ENCODE measurements at places on chromosomes 13 and 19.
A peak's percentile ranks its signal among the peaks of the same experiment; 100 is the strongest.

- DNase-seq, result peak; percentile 24
These were observed 14.8 kb downstream of the DHX34 start for GRCh38 chr19:47363758-47364531.

DNA sequence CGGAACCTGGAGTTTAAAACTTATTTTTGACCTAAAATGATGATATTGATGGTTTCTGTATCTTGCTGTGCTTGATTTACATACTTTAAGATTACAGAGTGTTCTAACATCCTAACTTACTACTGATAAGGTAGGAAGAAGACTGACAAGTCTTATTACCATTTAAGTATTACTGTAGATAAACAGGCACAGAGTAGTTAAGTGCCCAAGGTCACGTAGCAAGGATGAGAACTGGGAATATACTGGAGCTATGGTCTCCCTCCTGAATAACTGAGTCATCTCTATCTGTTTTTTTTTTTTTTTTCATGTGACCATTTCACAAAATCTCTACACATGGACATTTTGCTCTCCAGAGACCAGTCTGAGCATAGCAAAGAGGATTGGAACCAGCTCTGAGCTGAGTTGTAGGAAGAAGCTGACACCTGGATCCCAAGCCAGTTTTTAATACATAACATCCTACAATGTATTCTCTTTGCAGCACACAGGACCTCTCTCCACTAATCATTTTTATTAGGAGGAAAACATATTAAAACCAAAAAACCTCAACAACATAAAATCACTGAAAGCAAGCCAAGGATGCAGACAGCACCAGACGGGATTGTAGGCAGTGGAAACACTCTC is 173.5 kb downstream of the DNAJC15 start:
- DNase-seq, result no peak

- no peak for DNase-seq
These were observed 50.7 kb upstream of the SERP2 start for GRCh38 chr13:44322928-44323327.

- peak; percentile 59 for DNase-seq
These were observed 25.5 kb upstream of the SLC1A5 start for GRCh38 chr19:46813839-46814358.

DNA sequence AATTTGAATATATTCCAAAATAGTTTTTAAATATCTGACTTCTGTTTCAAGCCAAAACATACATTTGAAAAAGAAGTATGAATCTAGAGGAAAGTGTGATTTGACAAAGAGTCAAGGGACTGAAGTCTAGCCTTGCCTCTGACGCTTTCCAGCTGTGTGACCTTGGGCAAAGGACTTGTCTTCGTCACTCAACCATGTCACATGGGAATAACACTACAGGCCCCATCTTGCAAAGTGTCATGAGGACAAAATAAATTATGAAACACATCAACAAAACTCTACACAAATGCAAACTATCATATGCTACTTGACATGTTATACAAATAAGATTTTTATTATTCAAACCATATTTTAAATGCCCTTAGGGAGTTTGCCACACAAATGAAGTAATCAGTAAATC is 73.0 kb downstream of the CYSLTR2 start:
- no peak for DNase-seq

GRCh38 chr13:109241160-109241559 is 545.2 kb downstream of the IRS2 start:
- DNase-seq, result no peak

GRCh38 chr19:32195706-32196610 is 149.5 kb upstream of the ZNF507 start:
- DNase-seq, result no peak

- DNase-seq, result no peak
These were observed 370.3 kb upstream of the ATXN8OS start for GRCh38 chr13:69737129-69737935.

- DNase-seq, result no peak
These were observed 8.9 kb downstream of the ZNF546 start for GRCh38 chr19:40005691-40006272.

DNA sequence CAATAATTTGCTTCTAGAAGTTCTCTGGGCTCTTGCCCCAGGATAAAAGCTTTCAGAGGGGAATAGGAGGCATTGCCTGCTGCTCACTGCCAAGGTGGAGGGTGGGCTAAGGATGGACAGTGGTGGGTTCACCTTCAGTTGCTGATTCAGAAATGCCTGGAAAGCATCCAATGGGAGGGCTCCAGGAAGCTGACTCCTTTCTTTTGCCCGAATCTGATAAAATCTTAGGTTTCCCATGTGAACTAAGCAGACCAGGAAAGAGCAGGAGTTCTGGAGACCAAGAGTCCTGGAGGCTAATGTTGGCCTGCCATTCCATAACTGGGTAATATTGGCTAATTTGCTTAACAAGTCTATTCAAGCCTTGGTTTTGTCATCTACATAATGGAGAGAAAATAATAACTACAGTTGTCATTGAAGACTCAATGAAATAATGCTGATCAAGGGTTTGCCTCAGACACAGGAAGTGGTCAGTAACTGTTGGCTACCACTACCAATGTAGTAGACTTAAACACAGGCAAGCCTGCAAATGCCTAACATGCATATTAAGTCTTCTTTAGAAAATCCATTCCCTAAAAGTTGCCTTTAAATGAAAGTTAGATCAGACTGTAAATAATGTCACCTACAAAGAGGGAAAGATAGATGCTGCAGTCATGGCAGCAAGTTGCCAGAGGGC is 528.4 kb upstream of the NBEA start:
- no peak for DNase-seq

- no peak for DNase-seq
These were observed 10.2 kb downstream of the STXBP2 start for GRCh38 chr19:7647156-7647555.

- DNase-seq, result no peak
These were observed 1189.7 kb downstream of the EFNB2 start for GRCh38 chr13:105345730-105346129.

DNA sequence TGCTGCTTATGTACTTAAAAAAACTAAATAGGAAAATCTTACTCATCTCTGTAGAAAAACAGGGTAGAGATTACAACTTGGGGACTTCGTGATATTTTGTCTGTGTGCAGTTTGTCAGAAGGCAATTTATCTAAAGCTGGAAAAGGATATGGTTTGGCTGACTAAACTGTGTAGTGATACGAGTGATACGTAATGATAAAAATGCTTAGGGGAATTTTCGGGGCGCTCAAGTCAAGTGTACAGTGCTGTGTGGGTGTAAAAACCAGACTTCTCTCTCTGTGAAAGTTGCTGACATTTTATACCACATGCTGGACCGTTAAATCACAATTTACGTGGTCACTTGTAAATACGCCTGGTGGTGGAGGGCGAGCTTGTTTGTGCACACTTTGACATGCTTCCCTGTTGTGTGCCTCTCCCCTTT is 221.7 kb downstream of the KCNRG start:
- DNase-seq, result no peak

DNA sequence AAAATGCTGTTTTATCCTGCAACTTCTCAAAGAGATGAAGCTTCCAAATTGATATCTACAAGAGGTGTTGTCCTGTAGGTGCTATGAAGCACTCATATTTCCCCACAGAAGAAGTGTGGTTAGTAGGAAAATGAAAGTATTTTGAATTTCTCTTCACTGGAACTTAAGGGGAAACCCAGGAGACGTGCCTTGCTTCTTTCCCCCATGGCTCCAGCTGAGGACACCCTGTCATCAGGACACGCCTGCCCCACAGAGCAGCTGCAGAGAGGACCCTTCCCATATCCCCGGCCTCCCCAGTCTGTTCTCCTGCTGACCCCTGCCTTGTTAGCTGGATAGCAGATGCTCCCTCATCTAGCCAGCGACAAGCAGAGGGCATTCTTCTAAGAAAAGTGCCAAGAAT is 371.3 kb downstream of the COG6 start:
- no peak for DNase-seq

GRCh38 chr13:74825152-74825937 is 656.6 kb downstream of the TBC1D4 start:
- no peak for DNase-seq

GRCh38 chr19:35381318-35381717 is 10.4 kb downstream of the GPR42 start:
- DNase-seq, result no peak

- no peak for DNase-seq
These were observed 183.4 kb downstream of the RBM26 start for GRCh38 chr13:79222427-79223205.

- no peak for DNase-seq
These were observed 3.7 kb upstream of the DOCK9 start for GRCh38 chr13:98981369-98982080.

- no peak for DNase-seq
These were observed 97.5 kb downstream of the TNFRSF19 start for GRCh38 chr13:23667750-23668149.

- DNase-seq, result no peak
These were observed 437.7 kb downstream of the TSHZ3 start for GRCh38 chr19:30911491-30911890.

DNA sequence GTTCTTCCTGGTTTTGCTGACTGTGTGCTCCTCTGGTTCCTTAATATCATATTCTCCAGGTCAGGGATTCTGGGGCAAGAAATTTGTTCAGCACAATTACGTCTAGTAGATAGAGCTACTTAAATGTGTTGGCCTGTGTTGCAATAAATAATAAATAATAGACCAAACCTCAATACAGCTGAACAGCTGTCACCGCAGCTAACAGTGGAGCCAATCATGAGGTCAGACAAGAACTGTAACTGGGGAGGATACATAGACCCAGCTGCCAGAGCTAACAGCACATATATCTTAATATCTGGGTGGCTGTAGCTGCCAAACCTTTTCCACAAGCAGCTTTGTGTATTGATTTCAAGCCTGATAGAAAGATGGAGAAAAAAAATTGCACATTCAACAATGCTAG is 1596.3 kb upstream of the PCDH20 start:
- DNase-seq, result no peak
